CD4-positive, alpha-beta T cell treated with Interleukin-6 for 4 hours (primary cell): ENCODE measurements at places on chromosomes 3 and 15.

GRCh38 chr3:138945709-138946662, 951 bp downstream of the FOXL2 start:
- DNase-seq = peak; percentile 19

GRCh38 chr3:146449613-146450012, 19.7 kb downstream of the PLSCR2 start:
- DNase-seq = no peak

DNA sequence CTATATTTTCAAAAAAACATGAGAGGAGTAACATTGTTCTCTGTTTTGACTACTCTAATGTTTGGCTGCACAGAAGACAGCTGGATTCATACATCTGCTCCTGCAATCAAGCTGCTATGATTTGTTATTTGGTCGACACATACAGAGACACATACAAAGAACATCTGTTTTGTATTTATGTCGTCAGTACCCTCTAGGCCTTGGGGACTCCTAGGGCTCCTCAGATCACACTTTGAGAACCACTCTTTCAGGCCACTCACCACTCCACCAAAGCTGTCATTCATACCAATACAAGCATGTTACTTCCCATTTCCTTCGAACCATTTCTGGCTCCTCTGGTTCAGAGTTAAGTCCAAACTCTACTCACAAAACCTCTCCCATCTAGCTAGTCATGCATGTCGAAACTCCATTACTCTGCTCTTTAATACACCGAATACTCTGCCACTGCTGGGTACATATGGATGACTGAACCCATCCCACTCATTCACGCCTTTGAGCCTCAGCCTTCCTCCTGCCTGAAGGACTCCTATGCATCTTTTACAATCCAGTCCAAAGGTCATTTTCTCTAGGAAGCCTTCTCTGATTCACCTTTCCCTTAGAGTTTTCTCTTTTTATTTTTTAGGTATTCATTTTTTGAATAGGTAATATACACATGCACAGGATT, 102.9 kb upstream of the ARHGEF3 start:
- no peak for DNase-seq

DNA sequence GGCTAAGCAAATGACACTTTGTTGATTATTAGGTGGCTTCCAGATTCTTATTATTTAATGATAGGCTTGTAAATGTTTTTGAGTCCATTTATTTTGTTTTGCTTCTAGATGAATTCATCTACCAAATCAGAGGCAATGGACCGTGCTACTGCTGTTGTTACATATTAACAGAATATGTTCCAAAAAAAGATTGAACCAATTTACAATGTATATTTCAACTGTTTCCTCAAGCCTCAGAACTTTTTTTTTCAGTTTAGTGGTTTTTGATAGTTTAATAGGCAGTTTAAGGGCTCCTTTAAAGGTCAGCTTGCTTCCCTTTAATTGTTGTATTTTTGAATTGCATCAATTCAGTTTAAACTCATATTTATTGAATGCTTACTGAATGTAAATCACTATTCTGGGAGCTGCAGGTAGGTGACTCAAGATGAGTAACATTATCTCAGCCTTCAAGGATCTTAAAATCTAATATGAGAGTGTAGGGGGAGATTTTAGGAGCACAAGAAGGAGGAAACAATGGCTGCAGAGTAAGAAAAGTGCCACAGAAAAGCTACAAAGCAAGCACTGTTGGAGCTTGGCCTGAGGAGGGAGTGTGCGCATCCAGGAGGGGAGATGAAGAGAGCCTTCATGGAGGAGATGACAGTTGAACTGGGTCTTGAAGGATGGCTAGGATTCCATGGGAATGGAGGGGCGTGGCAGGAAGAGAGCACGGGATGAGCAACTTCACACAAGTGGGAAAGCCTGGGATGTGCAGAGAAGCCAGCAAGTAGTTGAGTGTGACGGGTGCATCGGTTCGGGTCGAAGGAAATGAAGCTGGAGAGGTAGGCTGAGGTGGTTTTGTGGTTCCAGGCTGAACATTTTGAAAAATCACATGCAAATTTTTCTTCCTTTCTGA, 14.7 kb downstream of the MAP2K1 start:
- peak; percentile 32 for DNase-seq

DNA sequence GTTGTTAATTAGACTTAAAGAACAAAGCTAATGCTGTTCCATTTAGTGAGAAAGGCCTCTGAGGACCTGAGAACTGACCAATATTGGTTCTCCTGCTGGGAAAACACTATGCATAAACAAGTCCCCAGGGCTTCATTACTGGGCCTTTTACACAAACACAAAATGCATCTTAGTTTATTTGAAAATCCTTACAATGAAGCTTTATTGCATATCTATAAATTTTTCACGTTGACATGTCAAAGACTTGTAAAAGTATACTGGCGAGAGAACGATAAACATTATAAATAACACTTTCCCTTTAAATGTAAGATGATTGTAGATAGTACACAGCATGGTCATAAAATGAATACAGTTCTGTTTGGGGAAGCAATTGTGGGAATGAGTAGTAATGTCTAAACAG, 151.7 kb downstream of the ROBO2 start:
- DNase-seq = no peak

DNA sequence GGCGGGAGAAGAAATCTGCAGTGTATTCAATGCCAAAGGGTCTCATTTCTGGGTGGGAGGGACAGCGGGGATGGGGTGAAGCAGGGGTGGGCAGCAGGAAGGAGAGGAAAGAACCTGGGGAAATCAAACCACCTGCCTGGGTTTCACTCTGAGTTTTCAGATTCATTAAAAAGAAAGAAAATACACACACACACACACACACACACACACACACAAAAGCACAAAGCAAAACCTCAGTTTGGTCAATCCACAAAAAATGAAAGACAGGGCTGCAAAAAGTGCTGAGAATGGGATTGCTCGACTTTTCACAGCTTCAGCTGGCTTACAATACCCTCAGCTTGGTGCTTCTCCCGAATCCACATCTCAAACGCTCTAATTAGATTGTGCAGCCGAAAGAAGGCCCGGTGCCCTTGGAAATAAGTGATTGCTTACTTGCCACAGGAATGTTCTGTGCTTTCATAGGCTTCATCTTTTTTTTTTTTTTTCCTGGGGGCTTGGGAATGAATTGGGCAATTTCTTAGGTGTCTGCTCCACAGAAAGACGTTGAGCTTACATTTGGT, 370.5 kb downstream of the RORA start:
- DNase-seq = no peak

- DNase-seq = no peak
Measured at GRCh38 chr3:169083163-169083562, 580.3 kb downstream of the MECOM start.

GRCh38 chr15:74565381-74566085, 24.5 kb downstream of the ARID3B start:
- DNase-seq = no peak

DNA sequence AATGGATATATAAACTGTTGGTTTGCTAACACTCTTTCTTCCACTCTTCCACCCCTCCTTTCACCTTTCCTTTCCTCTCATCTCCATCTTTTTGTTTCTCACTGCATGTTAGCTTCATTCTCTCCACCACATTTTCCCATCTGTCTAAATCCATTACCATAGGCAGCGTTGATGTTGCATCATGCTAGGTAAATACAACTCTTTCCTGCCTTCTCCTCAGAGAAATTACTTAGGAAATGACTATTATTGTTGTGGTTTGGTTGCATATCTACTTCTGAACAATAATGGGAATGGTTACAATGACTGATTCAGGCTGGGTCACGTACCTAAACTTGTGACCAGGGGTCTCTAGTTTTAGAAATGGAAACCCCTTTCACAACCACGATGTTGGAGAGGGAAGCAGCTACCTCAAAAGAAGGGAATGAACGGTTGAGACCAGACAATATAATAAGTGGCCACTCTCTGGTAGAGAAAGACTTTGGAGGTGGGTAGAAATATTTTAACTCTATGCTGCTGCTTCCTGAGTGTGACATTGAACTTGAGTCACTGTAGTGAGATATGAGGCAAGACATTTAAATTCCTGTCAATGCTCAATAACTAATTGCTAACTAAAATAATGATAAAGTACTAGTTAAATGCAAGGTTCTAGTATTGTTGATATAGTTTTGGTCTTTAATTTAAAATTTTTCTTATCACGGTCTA, 314.1 kb upstream of the TGFBR2 start:
- DNase-seq = no peak

GRCh38 chr3:170635385-170635735, 49.5 kb upstream of the SLC7A14 start:
- DNase-seq = no peak

GRCh38 chr3:137325170-137325569, 367.4 kb downstream of the IL20RB start:
- no peak for DNase-seq

DNA sequence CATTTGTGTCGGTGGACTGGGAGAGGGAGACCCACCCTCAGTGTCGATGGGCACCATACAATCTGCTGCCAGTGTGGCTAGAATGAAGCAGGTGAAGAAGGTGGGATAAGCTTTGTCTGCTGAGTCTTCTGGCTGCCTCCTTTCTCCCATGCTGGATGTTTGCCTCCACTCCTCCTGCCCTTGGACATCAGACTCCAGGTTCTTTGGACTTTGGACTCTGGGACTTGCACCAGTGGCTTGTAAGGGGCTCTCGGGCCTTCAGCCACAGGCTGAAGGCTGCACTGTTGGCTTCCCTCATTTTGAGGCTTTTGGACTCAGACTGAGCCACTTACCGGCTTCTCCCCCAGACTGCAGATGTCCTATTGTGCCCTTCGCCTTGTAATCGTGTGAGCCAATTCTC, 23.6 kb upstream of the OSBPL11 start:
- DNase-seq = no peak

- DNase-seq = no peak
Measured at GRCh38 chr3:22399566-22399965, 648.6 kb upstream of the ZNF385D start.

DNA sequence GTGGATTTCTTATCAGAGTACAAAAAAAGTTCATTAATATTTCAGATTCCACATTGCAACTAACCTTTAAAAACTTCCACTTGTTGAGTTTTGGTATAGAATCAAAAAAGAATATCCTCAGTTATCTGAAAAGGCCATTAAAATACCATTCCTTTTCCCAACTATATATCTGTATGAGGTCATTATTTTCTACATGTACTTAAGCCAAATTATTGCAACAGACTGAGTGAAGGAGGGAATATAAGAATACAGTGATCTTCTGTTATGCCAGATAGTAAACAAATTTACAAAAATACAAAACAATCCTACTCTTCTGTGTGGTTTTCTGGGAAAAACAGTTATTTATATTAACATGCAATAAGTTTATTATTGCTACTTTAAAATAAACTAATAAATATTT, 5.7 kb upstream of the GANC start:
- no peak for DNase-seq

GRCh38 chr15:45230245-45230965, 21.6 kb upstream of the SLC28A2 start:
- DNase-seq = no peak

DNA sequence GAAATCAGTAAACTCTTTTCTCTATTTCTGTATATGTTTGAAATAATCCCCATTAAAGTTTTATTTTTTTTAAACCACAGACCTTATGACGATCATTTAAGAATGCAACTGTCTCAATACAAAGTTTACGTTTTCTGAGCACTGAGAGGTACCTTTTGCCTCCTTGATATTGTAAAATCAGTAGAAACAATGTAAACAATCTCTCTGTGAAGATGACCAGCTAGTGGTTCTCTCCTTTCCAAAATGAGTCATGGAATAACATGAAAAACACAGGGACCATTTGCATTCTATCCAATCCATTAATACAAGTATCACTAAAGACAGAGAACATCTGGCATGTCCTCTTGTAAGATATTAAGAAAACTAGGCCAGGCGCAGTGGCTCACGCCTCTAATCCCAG, 48.8 kb downstream of the RAD18 start:
- DNase-seq = no peak

DNA sequence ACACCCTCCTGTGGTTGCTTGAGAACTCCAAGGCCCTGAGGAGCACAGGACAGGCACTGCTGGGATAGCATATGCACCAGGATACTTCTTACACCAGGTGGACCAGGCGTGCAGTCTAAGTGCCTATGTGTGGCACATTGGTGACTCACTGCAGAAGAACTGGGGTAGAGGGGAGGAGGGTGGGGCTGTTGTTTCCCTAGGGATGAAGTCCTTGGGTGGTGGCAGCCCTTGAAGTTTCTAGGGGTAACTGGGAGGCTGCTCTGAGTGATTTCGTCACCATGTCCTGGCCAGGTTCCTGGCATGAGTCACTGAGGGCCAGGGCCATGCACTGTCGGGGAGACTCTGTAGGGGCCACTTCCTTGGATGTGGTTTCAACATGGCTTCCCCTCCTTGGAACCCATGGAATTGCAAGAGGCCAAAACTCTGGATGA, 15.9 kb downstream of the MYZAP start:
- DNase-seq = no peak

- no peak for DNase-seq
Measured at GRCh38 chr3:23489300-23490158, 286.4 kb downstream of the UBE2E2 start.

- DNase-seq = no peak
Measured at GRCh38 chr15:87450314-87450713, 806.2 kb downstream of the NTRK3 start.

DNA sequence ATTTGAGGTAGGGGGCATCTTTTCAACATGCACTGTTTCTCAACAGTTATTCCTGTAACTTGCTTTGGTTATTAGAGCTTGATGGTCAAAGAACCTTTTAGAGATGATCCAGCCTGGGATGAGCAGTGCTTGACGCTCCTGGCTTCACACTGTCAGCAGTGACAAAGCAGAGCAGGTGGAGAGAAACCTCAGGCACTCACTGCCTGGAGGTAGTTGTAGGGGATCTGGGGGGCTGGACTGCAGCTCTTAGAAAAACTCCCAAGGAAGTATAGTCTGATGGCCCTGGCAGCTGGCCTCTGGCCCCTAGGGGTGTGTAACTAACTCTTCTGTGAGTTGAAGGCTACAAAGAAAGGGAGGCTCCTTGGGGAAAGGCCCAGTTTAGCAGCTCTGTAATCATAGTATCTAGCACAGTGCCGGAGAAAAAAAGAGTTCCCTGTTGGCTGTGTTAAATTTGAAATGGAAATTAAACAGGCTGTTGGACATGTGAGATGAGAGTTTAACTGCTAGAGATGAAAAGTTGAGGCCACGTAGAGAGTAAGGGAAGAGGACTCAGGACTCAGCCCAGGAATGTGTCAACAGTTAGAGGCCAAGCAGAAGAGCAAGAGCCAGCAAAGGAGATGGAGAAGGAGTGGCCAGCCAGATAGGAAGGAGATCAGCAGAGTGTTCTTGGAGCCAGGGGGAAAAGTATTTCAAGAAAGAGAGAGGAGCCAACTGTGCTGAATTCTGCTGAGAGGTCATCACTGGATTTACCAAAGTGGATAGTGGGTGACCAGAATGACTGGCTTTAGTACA, 14.2 kb downstream of the OXNAD1 start:
- DNase-seq = no peak

GRCh38 chr3:54122324-54123002, at the start of gene CACNA2D3:
Gene CACNA2D3, plus strand, starts transcription at chr3:54122552.
- no peak for DNase-seq

DNA sequence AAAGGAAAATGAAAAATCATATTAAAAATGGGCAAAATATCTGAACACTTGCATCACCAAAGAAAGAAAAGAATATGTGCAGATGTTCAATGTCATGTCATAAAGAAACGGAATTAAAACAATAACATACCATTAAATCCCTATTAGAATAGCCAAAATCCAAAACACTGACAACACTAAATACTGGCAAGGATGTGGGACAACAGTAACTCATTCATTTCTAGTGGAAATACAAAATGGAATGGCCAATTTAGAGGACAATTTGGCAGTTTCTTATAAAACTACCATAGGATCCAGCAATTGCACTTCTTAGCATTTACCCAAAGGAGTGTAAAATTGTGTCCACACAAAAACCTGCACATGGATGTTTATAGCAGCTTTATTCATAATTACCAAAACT, 542.5 kb upstream of the UBE2E2 start:
- no peak for DNase-seq
